Stimulated activated CD4-positive, alpha-beta T cell treated with anti-CD3 and anti-CD28 coated beads, Interleukin-2, amount 100 ng/mL, for 4 hours (primary cell): ENCODE measurements at places on chromosomes 1 and 21.

GRCh38 chr1:56502700-56503245 lies 76.6 kb downstream of the PLPP3 start:
- DNase-seq = no peak

DNA sequence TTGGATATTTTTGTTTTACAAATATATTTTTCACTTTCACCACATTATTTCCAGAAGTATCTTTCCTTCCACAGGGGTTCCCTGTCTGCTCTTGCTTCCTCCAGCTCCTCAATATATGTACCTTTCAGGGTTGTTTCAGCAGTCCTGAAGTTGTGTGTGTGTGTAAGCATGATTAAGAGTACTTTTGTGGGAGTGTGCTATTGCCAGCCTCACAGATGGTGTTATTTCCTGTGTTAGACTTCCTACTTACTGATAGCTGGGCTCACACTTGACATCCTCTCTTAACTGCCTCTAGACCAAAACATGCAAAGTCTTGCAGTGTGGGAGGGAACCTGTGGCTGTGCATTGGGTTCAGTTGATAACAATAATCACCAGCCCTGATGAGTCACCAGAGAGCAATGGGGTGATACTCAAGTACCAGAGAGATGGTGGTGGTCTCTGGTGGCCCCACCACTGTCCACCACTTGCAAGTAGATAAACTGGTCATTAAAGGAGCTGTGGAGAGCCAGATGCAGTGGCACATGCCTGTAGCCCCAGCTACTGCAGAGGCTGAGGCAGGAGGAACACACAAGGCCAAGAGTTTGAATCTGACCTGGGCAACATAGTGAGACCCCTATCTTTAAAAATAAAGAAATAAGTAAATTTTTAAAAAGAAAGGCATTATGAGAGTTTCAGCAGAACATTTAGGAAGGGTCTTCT lies 126.7 kb downstream of the NR5A2 start:
- DNase-seq = peak; percentile 37

DNA sequence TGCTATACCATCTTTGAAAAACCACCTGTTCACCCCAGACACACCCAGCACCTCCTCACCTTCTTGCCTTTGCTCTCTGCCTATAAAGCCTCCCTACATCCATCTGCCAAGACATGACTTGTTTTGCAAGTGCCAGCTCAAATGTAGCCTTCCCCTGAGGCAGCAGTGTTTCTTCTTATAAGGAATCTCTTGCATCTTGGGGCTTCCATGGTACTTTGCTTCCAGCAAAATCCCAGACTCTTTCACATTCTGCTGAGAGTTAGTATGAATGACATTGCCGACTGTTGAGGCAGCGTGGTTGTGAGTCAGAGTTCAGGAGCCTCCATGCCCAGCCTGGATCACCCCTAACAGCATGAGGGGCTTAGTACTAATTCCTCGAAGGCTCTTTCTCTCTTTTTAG lies 217.4 kb upstream of the RUNX1 start:
- DNase-seq = no peak

DNA sequence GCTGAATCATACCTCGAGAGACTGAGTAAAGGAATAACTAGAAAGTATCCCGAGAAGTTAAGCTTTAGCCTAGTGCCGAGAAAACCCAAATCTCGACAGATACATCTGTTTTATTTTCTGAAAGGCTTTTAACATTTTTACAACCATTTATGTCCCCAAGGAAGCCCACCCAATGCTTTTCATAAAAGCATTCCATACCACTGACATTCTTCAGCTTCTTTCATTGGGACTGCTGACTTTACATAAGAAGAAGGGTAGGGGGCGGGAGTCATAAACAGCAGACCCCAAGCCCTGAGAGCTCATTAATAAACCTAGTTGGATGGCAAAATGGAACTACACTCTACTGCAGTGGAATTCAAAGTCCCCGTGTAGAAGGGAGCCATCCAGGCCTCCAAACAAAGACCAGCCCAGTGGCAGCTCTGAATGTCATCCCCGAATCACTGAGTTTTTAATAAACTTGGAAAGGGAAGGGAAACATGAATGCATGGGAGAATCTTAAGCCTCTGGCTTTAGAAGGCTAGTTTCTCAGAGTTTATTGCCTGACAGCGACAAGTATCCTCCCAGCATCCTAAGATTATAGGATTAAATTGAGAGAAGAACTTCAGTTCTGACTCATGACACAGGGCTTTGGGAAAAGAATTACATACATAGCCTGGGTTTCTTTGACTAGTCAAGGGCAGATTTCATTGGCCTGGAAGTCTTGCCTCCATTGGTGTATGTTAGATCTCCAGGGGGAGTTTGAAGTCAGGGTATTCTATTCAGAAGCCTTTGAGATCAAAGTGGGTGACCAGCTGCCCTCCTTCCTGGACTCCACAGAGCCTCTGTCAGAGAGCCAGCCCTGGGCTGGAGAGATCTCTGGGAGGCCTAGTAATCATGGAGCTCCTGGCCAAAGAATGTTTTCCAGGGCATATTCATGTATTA lies 3.7 kb downstream of the ATF3 start:
- DNase-seq = no peak

DNA sequence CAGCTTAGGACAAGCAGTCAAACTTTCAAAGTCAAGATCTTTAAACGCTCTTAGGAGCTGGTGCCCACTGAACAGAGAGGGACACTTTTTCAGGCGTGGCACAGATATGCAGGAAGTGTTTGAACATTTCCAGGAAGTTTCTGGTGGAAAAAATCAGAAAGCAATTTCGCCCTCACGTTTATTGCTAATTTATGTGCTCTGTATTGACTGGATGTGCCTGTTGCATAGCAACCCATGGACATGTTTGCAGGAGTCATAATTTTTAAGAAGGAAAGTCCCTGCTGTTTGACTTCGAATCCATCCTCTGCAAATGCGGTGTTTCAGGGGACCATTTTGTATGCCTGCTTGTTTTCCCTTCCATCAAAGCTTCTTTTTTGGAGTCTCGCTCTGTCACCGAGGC lies 239.9 kb upstream of the IRF2BP2 start:
- no peak for DNase-seq

GRCh38 chr1:206930210-206930798 lies 8.6 kb upstream of the FCMR start:
- no peak for DNase-seq
